Lower lobe of right lung (tissue), 2 donors: ENCODE measurements at places on chromosomes 12 and 14.
A peak's percentile ranks its signal among the peaks of the same experiment; 100 is the strongest.

- no peak for DNase-seq
These were observed 27.0 kb upstream of the EEA1 start for GRCh38 chr12:92955997-92956663.

- DNase-seq = no peak
These were observed 350.7 kb downstream of the C12orf50 start for GRCh38 chr12:87678453-87678852.

DNA sequence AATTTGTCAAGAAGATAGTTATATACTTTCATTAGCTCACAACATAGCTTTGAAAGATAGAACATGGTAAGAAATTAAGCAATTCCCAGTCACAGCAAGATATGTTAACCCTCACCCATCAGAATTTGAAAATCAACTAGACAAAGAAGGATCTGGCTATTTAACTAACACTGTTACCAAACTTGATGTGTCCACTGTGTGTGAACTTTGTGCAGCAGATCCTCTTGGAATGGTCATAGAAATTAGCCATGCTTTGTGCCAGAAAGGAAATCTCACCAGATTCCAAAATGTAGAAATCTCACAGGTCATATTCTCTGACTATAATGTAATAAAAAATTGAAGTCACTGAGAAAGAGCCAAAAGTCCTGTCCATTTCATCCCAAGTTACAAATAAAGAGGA is 46.1 kb downstream of the ZNF664 start:
- no peak for DNase-seq

DNA sequence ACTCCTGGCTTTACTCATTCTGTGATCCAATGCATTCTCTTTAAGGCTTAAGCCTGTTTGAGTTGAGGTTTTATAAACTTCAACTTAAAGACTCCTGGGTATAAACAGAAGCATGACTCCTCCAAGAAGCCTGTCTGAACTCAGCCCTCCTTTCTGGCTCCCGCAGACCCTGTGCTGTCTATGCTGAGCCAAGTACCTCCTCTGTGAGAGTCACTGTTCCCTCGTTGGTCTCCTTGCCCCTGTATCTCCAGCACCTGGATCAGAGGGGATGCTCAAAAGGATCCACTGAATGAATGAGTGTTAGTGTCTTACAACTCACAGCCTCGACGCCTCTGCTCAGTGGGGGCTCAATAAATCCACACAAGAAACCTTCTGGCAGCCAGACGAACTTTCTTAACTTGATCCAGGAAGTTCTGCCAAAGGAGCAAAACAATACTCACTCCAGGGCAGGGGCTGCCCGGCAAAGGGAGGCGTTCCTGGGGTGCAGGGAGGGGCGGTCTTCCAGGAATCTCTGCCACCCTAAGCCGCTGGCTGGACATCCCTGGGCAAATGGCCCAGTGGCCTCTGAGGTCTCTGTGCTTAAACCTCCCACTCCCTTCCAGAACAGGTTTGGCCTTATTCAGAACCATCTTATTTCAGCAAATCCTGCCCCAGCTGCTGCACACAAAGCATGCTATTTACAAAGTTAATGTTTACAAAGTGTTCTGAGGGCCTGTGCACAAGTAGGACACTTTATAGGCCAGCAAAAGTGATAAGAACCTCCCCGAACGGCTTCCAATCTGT is 32.9 kb downstream of the MAP1LC3B2 start:
- peak; percentile 79 for DNase-seq

DNA sequence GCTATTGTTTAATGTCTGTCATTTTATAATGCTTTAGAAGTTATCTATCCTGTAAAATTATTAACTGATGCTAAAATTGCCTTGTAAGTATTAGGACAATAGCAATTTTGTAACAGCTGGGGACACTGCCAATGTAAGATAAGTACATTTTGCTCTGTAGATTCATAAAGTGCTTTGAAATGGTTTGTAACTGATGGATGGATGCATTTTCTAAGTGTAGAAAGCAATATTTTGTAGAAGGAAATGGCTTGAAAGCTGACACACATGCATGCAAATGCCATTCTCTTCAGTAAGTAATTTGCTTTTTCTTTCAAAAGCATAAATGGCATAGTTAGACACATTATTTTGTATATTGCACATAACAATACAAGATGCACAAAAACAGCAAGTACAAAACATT is 129.8 kb downstream of the FOXG1 start:
- no peak for DNase-seq

GRCh38 chr12:113899042-113899560 is 67.0 kb downstream of the RBM19 start:
- no peak for DNase-seq

GRCh38 chr12:114213055-114213581 is 192.8 kb downstream of the TBX5 start:
- DNase-seq = no peak

DNA sequence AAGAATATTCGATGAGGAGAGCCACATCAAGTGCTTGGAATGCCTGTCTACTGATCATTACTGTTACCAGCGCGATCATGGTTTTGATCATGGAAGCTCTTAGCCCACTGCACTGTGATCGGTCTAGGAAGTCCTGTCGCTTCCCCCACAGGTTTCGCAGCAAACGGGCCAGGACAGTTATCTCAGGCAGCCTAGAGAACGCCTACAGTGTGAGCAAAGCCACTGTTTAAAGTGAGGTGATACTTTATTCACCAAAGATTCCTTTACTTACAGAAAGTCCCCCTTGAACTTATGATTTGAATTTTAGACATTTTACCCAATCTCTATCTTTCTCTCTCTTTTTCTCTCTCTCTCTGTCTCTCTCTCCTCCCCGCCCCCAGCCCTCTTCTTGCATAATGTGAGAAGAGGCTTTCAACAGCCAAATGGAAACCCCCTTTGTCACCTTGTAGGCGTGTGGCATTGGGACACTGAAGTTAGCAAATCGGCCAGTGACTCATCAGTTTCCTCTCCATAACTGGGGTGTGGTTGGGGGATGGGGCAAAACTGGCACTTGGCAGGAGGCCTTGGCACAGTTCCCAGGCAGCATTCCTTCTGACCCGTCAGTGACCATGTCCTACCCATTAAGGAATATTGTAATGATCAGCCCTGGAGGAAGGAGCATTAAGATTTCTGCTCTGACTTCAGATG is 214.8 kb downstream of the CHST11 start:
- DNase-seq = peak; percentile 89

DNA sequence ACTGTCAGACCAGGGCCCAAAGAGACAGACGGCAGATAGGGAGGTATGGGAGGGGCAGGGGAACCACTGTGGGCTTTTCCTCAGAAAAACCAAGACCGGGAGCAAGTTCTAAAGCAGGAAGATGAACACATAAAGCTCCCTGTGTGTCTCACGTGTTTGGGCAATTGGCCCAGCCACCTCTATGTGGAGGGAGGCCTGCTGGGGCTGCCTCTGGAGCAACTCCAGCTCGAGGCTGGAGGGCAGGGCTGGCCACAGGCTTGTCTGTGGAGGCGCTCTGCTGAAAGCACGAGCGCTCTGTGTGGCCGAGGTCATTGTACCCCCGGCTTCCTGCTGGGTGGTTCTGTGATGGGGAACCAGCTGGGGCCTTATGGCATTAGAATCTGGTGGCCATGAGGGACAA is 36.4 kb downstream of the TRAFD1 start:
- DNase-seq = no peak

GRCh38 chr12:76957301-76957700 is 78.5 kb upstream of the CSRP2 start:
- DNase-seq = no peak
